GM12864 (cell line): ENCODE measurements at places on chromosomes 1 and 21.

DNA sequence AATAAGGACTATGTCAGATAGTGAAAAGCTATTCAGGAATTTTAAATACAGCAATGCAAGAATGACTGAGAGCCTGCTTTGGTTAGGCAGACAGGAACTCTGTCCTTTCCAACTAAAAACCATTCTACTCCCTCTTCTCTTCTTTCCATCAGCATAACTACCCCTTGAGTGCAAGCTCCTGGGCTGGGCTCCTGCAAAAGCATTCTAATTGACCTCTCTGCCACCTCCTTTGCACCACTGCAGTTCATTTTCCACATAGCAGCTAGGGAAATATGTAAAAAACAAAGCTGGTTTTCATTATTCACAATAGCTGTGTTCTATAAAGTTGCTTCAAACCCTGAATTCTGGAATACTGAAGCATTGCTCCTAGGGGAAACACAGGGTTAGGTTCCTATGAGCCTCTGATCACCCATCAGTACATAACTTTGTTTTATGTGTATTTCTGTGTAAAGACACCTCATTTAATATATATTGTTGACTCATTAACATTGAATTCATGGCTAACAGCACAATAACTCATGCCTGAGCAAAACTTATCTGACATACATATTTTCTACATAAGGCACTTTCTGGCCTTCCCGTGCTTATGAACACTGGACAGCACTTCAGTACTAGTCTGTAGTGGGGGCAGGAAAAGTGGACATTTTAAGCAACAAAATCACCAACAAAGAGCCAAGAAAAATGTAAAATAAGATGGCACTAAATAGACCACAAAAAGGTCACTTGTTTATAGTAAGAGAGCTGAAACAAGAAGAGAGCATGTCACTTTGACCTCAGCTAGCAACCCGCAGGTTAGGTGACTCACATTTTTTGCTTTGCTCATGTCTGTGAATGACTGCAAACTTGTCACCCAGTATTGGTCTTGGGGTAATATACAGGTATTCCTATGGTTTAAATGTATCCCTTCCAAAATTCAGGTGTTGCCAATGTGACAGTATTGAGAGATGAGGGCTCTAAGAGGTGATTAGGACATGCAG is 57.9 kb upstream of the IRF2BP2 start:
- DNase-seq = no peak

GRCh38 chr1:201610858-201611257 is 71.9 kb downstream of the NAV1 start:
- DNase-seq = no peak

DNA sequence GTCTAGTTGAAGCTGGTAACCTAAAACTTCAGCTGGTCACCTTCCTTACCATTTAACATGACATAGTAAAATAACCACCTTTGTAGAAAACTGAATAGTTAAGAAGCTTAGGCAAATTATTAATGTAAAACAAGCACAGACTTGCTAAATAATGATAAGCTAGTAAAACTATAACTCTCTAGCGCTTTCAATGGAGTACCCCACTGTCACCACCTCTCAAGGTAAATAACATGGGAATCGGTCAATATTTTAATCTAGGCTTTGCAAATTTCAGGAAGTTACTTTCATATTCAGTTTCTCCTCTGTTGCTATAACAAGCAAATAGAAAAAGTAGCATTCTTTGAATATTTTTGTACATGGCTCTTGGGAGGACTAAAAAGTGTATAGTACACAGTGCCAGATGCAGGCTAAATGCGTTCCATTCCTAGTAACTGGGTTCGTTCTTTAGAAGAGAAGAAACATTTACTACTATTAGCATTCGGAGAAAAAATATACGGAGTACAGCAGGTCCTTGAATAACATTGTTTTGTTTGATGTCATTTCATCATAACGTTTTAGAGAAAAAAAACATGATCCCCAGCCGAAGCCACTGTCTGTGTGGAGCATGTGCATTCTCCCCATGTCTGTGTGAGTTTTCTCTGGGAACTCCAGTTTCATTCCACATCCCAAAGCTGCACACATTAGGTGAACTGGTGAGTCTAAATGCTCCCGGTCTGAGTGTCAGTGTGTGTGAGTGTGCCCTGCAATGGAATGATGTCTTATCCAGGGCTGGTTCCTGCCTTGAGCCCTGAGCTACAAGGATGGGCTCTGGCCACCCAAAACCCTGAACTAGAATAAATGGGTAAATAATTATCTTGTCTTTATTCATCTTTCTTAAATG is 52.5 kb downstream of the EPRS1 start:
- DNase-seq = no peak

DNA sequence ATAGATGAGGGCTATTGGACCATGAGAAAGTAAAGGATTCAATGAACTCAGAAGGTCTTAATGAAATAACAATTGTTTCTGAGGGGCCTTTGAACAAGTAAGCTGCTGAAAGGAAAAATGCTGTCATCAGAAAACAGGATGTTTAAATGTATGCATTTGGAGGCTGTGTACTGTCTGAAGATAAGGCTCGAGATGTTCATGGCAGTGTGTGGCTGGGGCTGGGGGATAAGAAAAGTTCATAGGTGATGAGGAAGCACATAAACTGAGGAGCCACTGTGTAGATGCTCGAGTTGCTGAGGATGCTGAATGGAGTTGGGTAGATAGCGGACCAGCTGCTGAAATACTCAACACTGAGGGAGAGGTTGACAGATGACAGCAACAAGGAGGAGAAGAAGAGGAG is 17.8 kb downstream of the THEM4 start:
- DNase-seq = no peak

- no peak for DNase-seq
These were observed 87.6 kb downstream of the CNIH3 start for GRCh38 chr1:224703702-224704101.

GRCh38 chr1:204296431-204296988 is 63.2 kb downstream of the PLEKHA6 start:
- no peak for DNase-seq

GRCh38 chr21:42277593-42277992 is 37.6 kb downstream of the TFF3 start:
- no peak for DNase-seq

DNA sequence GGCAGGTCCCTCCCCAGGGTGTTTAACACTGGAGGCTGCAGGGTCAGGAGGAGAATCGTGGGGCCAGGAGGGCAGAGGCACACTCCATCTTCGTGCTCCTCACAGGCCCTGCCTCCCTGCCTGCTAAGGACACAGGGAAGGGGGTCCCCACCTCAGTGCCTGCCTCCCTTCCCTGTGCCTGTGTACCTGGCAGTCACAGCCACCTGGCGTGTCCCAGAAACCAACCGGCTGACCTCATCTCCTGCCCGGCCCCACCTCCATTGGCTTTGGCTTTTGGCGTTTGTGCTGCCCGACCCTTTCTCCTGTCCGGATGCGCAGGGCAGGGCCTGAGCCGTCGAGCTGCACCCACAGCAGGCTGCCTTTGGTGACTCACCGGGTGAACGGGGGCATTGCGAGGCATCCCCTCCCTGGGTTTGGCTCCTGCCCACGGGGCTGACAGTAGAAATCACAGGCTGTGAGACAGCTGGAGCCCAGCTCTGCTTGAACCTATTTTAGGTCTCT is 623 bp upstream of the BGLAP start:
- DNase-seq = no peak
